Thoracic aorta (tissue), 2 donors: ENCODE measurements at places on chromosomes 5 and 9.

- H3K36me3 ChIP-seq: no peaks in the 10 kb centered on the region
- no peaks in the 10 kb centered on the region for H3K27me3 ChIP-seq
- H3K4me1 ChIP-seq: peaks cover 21% of the 10 kb centered on the region
- no peak overlapping the region for H3K27ac ChIP-seq
- peak overlapping the region; percentile 13 for H3K4me3 ChIP-seq
These were observed 4.5 kb downstream of the CEMIP2 start for GRCh38 chr9:71763832-71764231.

DNA sequence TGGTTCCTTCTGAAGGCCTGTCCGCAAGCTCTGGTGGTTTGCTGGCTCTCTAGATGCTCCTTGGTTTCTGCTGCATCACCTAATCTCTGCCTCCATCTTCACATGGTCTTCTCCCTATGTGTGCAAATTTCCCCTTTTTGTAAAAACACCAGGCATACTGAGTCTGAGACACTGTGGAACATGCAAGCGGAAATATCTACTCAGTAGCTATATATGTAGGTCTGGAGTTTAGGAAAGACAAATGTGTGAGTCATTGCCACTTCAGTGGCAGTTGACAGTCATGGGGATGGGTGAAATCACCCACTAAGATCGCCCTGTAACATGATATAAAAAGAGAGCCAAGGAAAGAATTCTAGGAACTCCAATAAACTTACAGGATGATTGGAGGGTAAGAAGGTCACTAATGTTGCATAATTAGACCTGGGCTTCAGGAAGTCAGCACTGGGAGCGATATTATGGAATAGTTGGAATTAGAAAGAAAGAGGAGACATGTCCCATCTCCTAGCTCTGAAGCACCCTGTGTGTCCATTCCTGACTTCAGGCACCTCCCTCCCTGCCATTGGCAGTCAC lies 22.7 kb upstream of the UBLCP1 start:
- DNase-seq: no peak
- no peaks in the 10 kb centered on the region for H3K4me1 ChIP-seq
- H3K27me3 ChIP-seq: no peaks in the 10 kb centered on the region

GRCh38 chr5:88675168-88675707 lies 207.7 kb downstream of the MEF2C start:
- no peak overlapping the region for H3K27ac ChIP-seq
- peaks cover 47% of the 10 kb centered on the region for H3K27me3 ChIP-seq
- H3K4me1 ChIP-seq: peaks cover 24% of the 10 kb centered on the region
- H3K36me3 ChIP-seq: no peaks in the 10 kb centered on the region
- no peak for DNase-seq

- H3K4me1 ChIP-seq: peaks cover 61% of the 10 kb centered on the region
- DNase-seq: no peak
- no peaks in the 10 kb centered on the region for H3K27me3 ChIP-seq
- H3K36me3 ChIP-seq: no peaks in the 10 kb centered on the region
These were observed 29.0 kb upstream of the SSBP2 start for GRCh38 chr5:81779916-81780266.
